ENCODE measurements at places on chromosomes 16 and 17.

GRCh38 chr17:57832314-57833178 is 17.3 kb downstream of the MRPS23 start:
- no peak for DNase-seq

GRCh38 chr16:58047557-58048348 is 22.2 kb downstream of the MMP15 start:
- DNase-seq = no peak

DNA sequence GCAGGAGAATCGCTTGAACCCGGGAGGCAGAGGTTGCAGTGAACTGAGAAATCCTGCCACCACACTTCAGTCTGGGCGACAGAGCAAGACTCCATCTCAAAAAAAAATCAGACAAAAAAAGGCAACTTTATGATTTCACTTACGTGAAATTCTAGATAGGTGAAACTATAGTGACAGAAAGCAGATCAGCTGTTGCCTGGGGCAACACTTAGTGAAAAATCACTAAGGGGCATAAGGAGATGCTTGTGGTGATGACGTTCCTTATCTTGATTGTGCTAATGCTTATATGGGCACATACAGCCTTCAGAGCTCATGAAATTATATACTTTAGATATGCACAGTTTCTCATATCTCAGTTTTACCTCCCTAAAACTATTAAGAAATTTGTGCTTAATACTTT is 41.6 kb upstream of the SLC5A10 start:
- no peak for DNase-seq

- peak; percentile 25 for DNase-seq
Observed at GRCh38 chr17:34307110-34307509, 12.1 kb upstream of the CCL8 start.

Measured in activated CD4-positive, alpha-beta T cell treated with anti-CD3 and anti-CD28 coated beads, Interleukin-2, Interleukin-4, amounts not matched to agents 100 ng/mL and 50 ng/mL, durations not matched to agents 16 hours and 8 hours (primary cell).